AML-193 (cell line): ENCODE measurements at places on chromosomes 5 and 9.
A peak's percentile ranks its signal among the peaks of the same experiment; 100 is the strongest.

GRCh38 chr5:90845723-90846554 lies 287.3 kb downstream of the ADGRV1 start:
- no peak for DNase-seq

DNA sequence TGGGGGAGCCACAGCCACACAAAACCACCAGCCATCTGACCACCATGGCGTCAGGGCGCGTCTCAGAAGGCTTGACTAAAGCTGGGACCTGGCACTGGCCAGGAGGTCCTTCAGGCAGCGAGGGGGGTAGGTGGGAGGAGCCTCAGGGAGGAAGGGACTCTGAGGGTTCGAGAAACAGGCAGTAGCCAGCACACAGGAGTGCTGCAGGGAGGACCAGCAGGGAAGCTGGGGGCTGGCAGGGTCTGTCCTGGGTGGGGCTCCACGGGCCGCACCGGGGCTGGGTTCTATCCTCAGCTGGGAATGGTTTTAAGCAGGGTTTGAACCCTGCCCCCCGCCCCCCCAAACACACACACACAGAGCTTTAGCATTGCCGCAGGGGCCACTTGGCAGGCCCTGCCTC lies 7.4 kb downstream of the FAM163B start:
- no peak for DNase-seq

DNA sequence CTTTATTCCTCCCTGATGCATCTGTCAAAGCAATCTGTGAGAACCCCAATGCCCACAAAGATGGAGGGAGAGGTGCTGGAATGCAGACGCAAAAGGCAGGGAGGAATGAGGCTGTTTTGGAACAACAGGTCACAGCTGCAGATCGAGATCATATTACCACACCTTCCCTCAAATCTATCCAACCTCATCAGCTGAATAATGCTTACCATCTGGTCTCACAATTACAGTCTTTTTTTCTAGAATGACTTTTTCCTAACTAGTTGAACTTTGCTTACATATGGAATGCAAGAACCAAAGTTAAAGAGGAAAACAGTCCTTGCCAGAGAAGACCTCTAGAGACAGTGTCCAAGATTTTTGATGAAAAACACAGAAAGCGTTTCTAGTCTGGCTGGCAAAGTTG lies 158.1 kb downstream of the LPAR1 start:
- no peak for DNase-seq

DNA sequence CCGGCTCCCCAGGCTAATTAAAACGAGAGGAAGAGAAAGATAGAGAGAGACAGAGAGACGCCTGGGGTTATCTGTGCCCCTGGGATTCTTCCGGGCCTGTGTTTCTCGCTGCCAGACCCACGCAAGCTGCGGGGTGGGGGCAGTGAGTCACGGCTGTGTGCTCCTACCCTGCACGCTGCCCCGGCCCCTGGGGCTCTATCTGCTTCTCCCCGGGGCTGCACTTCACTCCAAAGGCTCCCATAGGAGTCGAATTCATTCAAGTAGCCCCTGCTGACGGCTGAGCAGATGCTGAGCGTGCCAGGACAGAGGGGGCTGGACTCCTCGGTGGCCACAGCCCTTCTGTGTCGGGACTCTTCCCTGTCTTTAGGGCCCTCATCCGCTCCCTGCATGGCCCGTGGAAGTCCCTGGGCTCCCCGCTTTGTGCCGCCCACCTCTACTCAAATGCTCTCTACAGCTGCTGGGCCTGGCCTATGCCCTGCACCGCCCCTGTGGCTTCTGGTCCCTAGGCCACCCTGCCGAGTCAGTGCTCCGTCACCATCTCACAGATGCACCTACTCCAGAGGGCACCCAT lies 22.8 kb downstream of the SARDH start:
- no peak for DNase-seq

DNA sequence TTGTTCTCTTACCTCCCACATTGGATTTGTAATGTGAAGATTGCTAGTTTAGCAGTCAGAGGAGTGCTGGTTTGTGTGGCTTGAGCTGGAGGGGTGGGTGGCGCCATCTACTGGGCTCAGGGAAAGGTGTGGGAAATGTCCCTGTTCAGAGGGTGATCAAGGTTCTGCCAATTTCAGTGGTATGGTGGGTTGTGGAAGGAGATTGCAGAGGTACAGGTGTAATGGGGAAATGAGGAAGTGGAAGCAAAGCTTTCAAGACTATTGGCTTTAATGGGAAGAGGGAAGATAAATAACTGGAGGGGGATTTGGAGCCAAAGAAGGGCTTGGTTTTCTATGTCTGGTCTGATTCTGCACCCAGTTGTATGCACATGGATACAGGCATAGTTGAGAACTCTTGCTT lies 76.4 kb downstream of the OSMR start:
- peak; percentile 44 for DNase-seq

DNA sequence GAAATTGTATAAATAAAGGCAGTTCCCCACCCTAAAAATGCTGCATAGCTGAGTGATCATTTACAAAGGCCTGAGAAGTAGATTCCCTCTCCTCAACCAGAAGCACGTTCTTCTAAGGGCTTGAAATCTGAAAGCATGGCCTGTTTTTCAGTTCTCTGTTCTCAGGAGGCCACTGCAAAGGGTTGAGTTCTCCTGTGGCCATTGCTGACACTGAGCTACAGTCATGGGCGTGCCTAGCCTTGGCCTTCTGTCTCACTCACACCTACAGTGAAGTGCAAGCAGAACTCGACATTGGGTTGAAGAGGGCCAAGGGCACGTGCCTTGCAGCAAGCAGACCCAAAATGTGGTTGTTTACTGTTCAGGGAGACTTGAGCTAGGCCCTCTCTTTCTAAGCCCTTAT lies 276.6 kb upstream of the VLDLR start:
- DNase-seq: no peak

DNA sequence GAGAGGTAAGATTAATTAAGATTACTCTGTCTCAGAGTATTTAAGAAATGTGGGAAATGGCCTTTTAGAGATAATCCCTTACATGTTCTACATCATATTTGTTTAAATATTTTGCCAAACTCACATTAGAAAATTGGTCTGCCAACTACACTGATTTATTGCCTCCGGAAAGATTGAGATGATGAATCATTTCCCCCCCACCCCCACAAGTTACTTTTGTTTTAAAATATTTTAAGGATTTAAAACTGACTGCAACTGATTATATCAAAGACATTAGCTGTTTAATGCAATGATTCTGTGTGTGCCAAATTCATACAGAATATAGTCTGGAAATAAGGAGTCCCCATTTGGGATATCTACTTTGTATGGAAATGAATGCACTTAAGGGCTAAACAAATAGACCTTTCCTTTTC lies 674.4 kb downstream of the PRR16 start:
- no peak for DNase-seq

GRCh38 chr5:173653822-173654523 lies 37.5 kb upstream of the BOD1 start:
- DNase-seq: no peak

- no peak for DNase-seq
Observed at GRCh38 chr5:140293091-140293848, 9.6 kb downstream of the PFDN1 start.

GRCh38 chr5:130116972-130117371 lies 212.7 kb downstream of the CHSY3 start:
- DNase-seq: no peak

- DNase-seq: no peak
Observed at GRCh38 chr5:39484673-39485072, 59.9 kb upstream of the DAB2 start.

GRCh38 chr5:98770209-98770910 lies 3.1 kb upstream of the RGMB start:
- peak; percentile 37 for DNase-seq

DNA sequence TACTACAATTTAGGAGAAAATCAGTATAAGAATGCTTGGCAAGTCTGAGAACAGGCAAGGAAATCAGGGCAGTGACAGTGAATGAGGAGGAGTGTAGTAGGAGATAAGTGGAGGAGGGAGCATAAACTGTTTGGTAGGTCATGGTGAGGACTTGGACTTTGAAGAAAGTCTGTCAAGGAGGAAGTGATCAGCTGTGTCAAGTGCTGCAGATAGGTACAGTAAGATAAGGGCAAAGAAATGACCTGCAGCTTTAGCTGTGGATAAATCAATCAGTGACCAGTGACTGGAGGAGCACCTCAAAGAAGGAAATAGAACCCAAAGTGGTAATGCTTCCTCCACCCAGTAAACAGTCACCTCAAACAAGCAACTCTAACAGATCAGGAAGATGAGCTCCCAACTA lies 106.3 kb downstream of the RAPGEF6 start:
- no peak for DNase-seq

GRCh38 chr9:24832307-24832706 lies 286.6 kb upstream of the IZUMO3 start:
- peak; percentile 11 for DNase-seq

DNA sequence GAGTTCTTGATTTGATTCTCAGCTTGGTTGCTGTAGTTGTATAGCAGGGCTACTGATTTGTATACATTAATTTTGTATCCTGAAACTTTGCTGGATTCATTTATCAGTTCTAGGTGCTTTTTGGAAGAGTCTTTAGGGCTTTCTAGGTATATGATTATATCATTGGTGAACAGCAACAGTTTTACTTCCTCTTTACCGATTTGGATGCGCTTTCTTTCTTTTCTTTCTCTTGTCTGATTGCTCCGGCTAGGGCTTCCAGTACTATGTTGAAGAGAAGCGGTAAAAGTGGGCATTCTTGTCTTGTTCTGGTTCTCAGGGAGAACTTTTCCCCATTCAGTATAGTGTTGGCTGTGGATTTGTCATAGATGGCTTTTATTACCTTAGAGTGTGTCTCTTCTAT lies 158.9 kb downstream of the SAXO1 start:
- no peak for DNase-seq

DNA sequence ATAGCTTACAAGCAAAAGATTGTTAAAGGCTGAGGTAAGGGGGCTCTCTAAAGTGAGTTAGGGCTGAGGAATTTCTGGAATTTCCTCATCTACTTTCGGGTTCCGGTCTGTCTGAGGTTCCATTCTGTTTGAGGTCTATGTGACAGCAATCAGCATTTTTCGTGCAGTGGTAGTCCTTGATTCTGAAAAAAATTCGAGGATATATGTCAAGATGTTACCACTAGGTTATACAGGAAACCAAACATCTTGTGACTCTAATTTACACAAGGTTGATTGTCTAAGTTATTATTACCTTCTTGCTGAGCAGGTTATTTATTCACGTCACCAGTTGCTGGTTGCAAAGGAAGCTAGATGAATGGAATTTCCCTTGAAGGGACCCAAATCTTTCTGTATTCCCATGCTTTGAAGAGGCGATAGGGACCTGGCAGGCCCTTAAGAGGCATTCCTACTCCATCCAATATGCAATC lies 35.2 kb downstream of the RLN2 start:
- no peak for DNase-seq

DNA sequence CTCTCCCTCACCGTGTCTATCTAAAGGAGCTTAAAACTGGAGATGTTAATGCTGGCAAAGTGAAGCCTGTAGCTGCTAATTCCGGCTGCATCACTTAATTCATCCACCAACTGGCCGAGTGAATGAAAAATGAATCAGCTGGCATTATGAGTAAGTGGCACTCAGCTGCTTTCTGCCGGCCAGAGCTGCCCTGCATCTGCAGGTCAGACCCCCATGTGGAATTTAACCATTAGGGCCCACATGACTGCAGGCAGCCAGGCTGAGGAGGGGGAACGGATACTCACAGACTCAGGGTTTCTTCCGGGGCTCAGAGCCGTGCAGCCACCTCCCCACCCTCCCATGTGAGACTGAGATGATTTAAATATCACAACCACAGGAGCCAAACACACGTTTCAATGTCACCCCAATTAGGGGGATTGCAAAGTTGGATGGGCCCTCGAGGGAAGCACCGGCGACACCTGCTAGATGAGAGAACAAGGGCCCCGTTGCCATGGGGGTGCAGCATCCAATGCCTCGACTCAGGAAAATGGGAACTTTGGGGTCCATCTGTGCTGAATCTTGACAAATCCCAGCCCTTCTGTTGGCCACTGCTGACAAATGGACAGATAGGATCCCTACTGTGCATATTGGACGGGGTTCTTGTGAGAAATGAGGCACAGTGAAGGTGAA lies 115.6 kb upstream of the ALDH1B1 start:
- no peak for DNase-seq
